ENCODE measurements at places on chromosomes 3 and 15.

- DNase-seq = no peak
Measured at GRCh38 chr15:72242775-72243370, 11.9 kb upstream of the PKM start.

- no peak for DNase-seq
Measured at GRCh38 chr3:141523615-141524375, 37.0 kb downstream of the RASA2 start.

DNA sequence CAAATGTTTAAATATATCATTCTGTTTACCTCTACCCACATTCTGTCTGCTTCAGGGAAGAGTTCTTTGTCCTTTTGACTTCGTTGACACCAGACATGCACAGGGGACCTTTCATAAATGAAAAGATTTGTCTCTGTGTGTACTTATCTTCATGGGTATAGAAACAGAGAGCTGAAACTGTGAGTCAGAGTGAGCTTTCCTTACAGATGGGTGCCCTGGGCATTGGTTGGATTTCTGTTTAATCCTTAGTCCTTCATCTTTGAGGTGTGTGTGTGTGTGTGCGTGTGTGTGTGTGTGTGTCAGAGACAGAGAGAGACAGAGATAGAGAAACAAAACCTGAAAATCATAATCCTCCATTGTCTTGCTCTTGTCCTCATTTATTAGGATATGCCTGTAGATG, 517.4 kb downstream of the TUSC7 start:
- DNase-seq = no peak

GRCh38 chr3:17006132-17006852, 121.5 kb downstream of the PLCL2 start:
- DNase-seq = no peak

DNA sequence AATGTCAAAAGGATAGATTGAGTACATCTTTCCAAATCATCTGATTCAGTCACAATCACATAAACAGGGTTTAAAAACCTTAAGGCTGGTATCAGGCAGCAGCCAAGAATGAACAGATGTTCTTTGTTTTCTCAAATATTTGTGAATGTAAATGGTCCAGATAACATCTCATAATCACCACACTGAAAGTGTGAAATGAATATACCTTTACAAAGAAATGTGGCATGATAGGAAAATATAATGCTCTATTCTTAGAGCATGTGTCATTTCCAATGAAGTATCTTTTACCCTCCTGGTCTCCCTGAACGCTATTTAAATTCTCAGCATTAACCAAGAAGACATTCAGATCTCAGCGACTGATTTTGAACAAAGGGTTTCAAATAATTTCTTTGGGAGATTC, 8.8 kb upstream of the ACTC1 start:
- DNase-seq = no peak

DNA sequence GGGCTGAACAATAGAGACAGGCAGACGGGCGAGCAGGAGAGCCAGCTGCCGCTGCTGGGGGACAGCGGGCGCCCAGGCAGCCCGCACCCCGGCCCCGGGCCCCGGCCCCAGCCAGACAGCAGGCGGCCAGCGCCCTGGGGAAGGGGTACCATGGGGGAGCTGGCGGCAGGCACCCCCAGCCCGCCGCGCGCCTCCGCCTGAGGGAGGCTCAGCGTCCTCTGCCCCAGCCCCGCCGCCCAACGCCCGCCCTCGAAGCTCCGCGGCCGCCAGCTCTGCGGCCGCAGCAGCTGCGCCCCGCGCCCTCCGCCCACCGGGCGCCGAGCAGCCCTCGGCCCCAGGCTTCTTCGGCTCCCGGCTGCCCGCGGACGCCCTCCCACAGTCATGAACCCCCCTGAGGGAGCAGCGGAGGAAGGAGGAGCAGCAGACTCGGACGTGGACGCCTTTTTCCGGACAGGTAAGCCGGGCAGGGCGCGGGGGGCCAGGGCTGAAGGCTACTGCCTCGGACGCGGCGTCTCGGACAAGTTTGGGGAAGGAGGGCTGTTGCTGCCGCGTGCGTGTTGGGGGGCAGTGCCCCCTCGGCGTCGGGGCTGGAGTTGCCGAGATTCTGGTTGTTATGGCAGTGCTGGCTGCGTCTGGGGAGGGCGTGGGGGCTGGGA, 41.6 kb upstream of the ROPN1 start:
- no peak for DNase-seq

- no peak for DNase-seq
Measured at GRCh38 chr3:189013224-189013888, 158.4 kb upstream of the TPRG1 start.

DNA sequence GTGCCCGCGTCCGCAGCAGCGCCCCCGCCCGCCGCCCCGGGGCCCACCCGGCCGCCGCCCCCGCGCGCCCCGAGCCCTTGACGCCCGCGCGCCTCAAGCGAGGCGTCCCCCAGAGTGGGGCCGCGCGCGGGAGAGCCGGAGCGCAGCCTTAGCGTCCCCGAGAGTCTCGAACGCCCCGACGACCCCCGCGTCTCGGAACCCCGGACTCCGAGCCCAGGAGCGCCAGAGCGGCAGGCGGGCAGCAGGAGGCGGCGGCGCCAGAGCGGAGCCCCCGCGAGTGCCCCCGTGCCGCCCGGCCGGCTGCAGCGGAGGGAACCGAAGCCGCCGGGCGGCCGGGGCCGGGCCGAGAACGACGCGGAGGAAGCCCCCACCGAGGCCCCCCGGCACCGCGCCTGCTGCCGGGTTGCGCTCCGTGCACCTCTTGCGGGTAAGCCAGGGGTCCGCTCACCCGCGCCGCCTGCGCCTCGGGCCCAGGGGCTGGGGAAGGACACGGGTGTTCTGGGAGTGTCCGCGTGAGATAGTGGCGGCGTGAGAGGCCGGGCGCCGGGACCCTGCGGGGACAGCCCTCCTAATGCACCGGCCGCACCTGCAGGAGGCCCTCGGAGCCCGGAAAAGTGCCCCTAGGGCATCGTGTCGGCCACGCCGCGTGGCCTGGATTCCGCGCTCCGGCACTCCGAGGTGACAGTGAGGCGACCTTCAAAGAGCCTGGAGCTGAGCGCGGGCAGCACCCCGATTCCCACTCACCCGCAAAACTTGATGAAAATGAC, 52.0 kb upstream of the ULK4 start:
- DNase-seq = peak; percentile 41

DNA sequence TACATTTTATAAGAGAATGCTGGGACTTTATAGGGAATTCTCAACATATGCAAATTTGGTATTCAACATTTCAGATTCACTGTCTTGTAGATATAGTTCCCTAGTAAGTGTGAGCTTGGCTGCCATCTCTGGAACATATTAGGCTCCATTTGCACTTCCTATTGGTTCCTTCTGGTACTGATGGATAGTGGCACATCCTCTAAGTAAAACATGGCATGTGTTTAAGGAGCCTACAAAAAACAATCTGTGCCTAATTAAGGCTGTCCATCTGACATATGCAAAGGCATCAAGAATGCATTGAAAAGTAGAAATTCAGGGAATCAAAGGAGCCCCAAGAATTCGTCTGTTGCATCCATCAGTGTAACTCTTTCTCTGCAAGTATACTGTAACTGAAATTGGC, 344.1 kb downstream of the UNC13C start:
- no peak for DNase-seq

DNA sequence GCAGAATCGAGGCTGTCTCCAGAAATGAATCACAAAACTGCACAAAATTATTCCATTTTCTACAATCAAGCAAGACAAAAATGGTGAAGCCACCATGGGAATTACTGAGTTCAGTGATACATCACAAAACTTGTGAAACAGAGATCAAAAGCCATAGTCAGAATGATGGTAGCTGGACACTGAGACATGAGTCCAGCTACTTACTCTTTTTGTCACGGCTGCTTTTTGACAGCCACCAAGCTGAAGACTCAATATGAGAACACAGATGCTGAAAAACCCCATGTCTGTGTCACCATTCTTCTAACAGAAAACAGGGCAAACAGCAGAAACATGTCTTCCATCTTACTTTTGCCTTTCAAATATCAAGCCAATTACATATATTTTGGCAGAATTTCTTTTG, 237.6 kb downstream of the LPP start:
- DNase-seq = no peak

GRCh38 chr3:121592856-121593702, at the start of gene FBXO40:
Gene FBXO40, plus strand, starts transcription at chr3:121593379. Its CDS starts 27,197 bp downstream, at chr3:121620576.
- DNase-seq = no peak

GRCh38 chr3:197369545-197369944, 71.1 kb upstream of the DLG1 start:
- no peak for DNase-seq

DNA sequence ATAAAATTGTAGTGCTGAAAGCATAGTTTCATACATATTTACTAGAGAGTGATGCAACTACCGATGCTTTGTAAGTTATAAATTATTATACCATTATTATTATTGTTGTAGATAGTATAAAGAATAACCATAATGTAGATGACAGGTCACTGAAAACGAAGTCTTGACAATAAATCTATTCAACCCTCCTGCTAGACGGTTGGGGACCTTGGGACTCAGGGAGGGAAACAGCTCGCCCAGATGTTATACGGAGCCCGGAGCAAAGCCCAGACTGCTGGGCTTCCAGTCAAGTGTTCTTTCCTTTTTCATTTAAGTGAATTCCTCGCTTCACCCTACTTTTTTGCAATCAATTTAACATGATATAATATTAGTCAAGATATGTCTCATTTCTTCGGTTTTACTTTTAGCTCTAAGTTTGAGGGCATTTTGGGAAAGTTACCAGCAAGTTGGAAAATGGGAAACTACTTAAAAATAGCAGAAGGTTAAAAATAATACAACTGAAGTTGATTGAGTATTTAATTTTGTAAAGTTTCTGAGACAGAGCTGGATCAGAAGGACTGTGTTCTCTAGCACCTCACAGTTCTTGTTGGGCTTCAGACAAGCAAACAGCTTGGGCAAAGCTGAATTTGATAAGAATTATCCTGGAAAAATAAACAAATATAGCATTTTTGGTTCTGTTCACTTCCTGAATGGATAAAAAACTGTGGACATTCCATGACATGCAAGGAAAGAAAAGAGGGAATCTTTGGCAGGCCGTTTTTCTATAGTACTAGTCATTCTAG, 173.4 kb upstream of the TP63 start:
- no peak for DNase-seq

- DNase-seq = no peak
Measured at GRCh38 chr3:159978353-159978752, 10.3 kb upstream of the IL12A start.

GRCh38 chr15:41774062-41774881, at the start of gene MAPKBP1:
Gene MAPKBP1, plus strand, starts transcription at chr15:41774484. Its CDS starts 792 bp downstream, at chr15:41775276.
- DNase-seq = peak; percentile 98

DNA sequence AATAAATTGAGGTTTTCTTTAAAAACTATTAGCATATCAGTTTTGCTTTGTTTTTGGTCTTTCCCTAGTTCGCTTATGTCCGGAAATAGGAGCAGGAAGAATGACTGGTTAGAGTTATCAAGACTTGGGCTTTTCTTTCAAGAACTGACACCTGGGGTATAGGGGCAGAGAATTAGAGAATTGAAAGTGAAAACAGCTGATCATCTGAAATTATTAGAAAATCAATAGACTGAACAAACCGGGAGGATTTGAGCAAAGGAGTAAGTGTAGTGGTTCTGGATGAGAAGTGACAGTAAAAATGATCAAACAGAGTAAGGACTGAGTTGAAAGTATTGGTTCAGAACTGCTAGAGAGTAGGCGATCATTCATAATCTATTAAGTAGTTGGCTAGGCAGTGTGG, 6.0 kb downstream of the MINDY2 start:
- no peak for DNase-seq

DNA sequence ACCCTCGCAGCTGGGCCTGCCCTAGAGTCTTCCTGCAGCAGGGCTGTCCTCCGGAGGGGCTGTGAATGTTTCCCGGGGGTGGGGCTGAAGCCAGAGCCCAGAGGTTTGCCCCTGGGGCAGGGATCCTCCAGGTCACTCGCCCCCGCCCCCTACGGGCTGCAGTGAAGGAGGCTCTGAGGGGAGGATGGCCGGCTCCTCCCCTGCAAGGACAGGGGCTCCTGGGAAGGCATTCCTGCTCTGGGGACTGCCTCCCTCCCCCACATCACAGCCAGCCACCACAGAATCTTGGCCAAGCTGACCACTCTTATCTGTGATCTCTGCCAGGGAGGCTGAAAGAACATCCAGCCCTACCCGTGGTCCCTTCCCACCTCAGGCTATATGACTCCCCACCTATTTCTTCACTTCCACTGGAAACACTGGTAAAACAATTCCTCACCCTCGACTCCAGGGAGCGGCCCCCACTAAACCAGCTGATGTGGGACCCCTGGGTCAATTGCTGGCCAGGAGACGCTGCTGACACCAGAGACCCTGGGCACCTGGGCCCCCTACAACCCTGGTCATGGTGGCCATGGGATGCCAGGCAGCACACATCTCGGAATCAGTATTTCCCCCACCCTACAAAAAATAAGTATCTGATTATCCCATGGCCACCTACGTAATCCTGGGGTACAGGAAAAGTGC, 66.0 kb downstream of the HMCES start:
- no peak for DNase-seq

DNA sequence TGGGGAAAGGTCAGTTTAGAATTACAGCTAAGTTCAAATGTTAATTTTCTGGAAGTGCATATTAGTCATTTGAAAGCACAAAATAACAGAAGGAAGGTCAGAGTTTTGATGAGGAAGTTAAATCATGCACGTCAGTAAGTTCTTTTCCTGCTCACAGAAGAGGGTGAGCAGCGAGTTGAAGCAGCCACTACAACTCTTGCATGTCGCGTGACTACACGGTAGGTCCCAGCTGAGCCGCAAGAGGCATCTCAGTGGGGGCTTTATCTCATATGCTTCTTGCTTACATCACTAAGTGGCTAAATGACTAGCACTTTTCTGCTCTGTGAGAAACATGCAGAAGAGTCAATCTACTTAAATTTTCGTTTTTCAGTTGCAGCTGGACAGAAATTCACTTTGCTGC, 21.3 kb upstream of the SEC62 start:
- DNase-seq = no peak

- DNase-seq = peak; percentile 27
Measured at GRCh38 chr3:81728766-81729544, 32.5 kb downstream of the GBE1 start.

DNA sequence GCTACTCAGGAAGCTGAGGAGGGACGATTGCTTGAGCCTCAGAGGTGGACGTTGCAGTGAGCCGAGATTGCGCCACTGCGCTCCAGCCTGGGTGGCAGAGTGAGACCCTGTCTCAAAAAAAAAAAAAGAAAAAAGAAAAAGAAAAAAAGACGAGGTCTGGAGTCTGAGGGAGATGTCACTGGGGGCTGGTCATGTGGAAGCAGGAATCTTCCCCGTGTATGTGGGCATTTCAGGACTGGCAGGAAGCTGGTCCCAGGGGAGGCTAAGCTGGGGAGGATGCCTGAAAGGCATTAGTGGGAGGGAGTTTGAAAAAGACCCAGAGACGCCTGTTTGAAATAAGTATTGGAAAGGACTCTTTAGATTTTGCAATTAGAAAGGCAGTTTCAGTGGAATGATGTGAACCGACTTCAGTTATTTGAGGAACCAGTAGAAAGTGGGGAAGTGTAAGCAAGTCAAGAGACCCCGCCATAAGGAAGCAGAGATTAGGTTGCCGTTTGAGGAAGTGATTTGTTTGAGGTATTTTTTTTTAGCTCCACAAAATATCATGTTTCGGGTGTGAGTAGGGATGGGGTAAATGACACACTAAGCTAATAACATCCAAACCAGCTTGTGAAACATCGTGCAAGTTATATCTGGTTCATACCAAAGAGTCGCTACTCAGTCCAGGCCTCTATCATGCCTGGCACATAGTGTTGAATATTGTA, 55.5 kb downstream of the ST6GAL1 start:
- no peak for DNase-seq

- DNase-seq = no peak
Measured at GRCh38 chr3:135995766-135996165, 30.2 kb downstream of the PPP2R3A start.

- no peak for DNase-seq
Measured at GRCh38 chr3:49276475-49277382, at the start of gene C3orf62. Gene C3orf62, minus strand, starts transcription at chr3:49277232. Its CDS starts 360 bp downstream, at chr3:49276872.

GRCh38 chr15:100790786-100791265, 88.8 kb upstream of the ALDH1A3 start:
- DNase-seq = no peak
